IPS DF 19.7 (cell line): ENCODE measurements at places on chromosomes 7 and 10.
A peak's percentile ranks its signal among the peaks of the same experiment; 100 is the strongest.

DNA sequence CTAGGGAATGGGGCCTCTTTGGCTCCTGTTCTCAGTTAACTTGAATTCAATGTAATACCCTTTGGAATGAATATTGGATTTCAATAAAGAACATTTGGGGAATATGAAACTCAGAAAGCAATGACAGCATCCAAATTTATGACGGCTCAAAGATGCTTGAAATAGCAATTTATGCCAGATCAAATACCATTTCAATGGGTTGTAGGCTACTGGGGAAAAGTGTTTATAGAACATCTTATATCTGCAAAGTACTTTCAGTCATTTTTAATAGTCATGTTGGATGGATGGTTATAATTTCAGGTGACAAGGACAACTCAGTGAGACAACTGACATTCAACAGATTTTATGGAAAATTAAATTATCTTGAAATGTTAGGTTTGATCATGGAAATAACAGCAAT is 772.7 kb downstream of the PHTF2 start:
- DNase-seq = no peak

DNA sequence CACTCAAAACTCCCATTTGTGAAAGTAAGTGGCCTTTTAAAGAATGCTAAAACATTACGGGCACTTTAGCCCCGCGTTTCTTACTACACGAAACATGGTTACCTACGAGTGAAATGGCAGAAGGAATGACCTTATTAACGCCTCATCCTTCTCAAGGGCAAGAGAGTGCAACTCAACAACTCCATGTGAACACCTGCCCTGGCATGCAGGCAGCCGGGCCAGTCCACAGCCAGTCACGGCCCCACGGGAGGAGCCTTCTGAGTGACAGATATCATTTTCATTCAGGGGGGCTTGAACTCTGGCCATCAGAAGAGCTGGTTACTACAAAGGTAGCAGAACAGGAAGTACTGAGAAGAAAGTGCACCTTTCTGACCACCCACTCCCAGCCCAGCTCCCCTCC is 236.1 kb downstream of the PTPRN2 start:
- DNase-seq = no peak

GRCh38 chr7:67918158-67918557 is 921.5 kb downstream of the TYW1 start:
- no peak for DNase-seq

GRCh38 chr7:3380886-3381685 is 80.0 kb downstream of the SDK1 start:
- no peak for DNase-seq

- no peak for DNase-seq
Observed at GRCh38 chr7:92997152-92997551, 120.6 kb downstream of the SAMD9 start.

DNA sequence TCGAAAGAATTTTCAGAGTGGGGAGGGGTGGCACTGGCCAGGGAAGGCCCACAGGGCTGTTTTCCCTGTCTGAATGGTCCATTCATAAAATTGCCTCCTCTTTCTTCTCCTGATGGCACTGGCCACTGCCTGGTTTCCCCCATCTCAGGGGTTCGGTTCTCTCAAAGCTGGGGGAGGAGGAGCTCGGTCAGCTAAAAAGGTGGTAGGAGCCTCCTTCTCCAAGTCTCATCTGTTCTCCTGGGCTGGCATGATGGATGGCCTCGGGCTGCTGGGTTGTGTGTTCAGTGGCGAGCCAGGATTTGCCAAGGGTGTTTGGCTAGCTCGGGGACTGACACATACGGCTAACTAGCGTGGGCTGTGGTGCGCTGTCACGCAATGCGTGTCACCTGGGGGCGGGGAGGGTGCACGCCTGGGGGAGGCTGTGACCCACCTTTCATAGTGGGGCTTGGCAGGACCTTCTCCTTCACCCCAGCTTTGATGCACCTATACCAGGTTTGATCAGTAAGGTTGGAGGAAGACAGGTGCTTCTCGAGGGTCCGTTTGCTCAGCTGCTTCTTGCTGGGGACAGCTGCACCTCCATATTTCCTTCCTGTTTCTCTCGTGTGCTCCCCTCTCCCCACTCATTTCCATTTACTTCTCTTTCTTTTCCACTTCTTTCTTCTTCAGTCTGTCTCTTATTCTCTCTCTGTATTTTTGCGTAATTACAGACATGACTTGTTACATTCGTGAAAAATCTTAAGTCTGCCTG is 36.3 kb downstream of the RBM20 start:
- DNase-seq = no peak

DNA sequence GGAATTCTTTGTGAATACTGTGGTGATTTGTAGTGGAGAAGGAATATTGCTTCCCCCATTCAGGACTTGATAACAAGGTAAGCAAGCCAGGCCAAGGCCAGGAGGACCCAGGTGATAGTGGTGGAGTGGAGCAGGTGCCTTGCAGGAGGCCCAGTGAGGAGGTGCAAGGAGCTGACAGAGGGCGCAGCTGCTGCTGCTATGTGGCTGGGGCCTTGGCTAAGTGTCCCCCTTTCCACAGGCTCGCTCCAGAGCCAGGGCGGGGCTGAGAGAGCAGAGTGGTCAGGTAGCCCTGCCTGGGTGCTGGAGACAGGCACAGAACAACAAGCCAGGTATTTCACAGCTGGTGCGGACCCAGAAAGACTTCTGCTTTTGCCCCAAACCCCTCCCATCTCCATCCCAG is 162.9 kb downstream of the EGFR start:
- no peak for DNase-seq

GRCh38 chr7:7329326-7329725 is 147.0 kb downstream of the C1GALT1 start:
- DNase-seq = no peak

GRCh38 chr7:117023325-117023854 is 70.1 kb downstream of the ST7 start:
- no peak for DNase-seq

GRCh38 chr10:26621889-26622711 is 75.4 kb upstream of the PDSS1 start:
- no peak for DNase-seq

DNA sequence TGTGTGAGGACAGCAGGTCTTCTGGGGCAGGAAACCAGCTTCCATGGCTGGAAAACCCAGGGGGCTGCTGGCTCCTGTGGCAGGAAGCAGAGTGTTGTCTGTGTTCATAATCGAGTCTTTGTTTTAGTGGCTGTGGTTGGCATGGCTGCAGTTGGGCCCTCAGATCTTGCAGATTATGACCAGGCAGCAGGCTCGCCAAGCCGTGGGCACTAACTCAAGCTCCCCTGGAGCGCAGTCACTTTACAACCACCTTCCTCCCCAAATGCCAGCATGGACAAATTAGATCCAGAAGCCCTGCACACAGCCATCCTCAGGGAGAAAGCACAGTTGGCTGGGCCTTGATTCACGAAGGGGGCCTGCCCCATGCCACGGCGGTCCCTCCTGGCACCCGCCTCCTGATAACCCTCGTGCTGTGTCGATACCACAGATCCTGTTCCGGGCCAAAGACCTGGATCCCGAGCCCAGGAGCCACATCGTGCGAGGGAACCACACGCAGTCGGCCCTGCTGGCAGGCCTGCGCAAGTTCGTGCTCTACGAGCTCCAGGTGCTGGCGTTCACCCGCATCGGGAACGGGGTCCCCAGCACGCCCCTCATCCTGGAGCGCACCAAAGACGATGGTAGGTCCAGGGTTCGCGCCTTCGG is 552.5 kb upstream of the FOXK1 start:
- DNase-seq = no peak

- DNase-seq = no peak
Observed at GRCh38 chr10:12922117-12922900, 79.2 kb downstream of the CCDC3 start.

DNA sequence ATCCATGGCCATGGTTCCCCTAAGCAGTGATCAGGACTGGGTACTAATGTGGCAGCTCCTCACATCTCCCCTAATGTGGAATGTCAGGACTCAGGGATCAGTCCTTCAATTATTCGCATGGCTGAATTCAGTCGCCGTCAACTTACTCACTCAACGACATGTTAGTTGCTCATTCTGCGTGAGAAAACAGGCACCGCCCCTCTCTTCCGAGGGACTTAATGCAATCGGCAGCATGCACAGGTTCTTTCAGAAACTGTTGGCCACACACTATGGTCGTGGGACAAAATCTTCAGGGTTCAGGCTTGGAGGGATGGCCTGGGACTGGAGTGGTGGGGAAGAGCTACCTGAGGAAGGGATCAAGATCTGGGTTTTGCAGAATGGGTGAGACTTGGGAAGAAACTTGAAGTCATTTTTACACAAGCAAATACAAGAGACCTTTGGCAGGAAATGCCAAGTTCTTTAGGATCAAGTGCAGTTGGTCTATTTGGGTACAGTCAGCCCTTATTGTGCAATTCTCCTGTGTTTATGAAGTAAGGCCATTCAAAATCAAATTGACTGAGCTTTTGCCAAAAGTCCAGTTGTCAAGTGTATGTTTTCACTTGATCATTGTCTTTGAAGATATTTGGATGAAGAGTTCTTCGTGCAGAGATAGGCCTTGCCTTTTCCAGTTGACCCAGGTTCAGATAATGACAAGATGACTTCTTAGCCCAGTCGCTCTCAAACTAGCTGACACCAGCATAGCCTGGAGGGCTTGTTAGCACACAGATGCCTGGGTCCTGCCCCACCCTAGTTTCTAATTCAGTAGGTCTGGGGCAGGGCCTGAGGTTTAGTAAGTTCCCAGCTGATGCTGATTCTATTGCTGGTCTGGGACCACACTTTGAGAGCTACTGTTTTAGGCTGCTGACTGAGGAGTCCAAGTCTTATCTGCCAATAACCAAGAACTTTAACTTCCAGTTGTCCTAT is 48.5 kb downstream of the LRRC18 start:
- DNase-seq = no peak

- no peak for DNase-seq
Observed at GRCh38 chr10:101140950-101141615, 10.0 kb downstream of the TLX1 start.

- no peak for DNase-seq
Observed at GRCh38 chr7:67916571-67917436, 920.2 kb downstream of the TYW1 start.

DNA sequence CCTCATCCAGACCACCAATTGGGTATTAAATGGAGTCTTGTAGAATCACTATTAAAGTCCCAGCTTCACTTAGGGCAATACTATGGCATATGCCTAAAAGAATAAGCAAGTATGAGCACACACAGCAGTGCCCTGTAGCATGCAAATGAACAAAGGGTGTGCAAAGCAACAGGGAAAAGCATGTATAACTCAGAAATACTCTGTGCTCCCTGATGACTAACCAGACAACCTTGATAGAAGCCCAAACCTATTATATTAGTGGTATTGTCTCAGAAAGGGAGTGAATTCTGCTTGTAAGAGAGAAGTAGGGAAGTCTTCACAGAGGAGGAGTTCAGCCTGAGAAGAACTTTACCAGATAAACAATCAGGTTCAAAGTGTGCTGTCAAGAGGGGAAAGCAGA is 131.2 kb downstream of the DGKI start:
- no peak for DNase-seq

DNA sequence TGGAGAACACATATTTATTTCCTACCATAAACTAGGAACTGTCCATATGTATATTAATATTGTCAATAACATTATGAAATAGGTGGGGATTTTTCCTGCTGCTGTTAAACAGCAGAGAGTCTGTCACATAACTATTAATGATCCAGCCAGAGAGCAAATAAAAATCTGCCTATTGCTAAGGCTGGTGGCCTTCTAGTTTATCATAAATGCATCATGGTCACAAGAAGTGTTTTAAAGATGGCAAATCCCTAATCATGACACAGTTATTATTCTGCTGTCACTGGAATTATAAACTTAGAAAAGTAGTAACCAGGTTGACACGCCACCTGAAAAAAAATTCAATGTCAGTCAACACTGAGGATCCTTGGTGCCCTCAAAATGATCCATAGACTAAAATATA is 132.3 kb downstream of the HGF start:
- no peak for DNase-seq

DNA sequence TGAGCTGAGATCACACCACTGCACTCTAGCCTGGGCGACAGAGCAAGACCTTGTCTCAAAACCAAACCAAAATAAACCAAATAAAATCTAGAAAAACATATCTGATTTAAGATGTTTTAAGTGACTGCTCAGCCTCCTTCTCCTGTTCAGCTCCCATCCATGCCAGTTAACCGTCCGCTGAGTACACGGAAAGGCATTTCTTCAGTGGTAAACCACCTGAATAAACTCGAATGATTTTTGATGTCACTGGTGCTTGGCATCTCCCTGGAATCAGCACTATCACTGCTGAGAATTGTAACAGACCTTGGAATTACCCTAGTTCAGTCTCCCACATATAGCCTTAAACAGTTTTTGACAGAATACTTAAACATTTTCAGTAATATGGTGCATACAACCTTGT is 24.1 kb upstream of the NRCAM start:
- no peak for DNase-seq

- no peak for DNase-seq
Observed at GRCh38 chr7:44700322-44700721, 48.3 kb upstream of the ZMIZ2 start.

- DNase-seq = no peak
Observed at GRCh38 chr10:61001731-61002122, 57.7 kb upstream of the RHOBTB1 start.

- no peak for DNase-seq
Observed at GRCh38 chr7:25260862-25261494, 32.7 kb upstream of the NPVF start.

DNA sequence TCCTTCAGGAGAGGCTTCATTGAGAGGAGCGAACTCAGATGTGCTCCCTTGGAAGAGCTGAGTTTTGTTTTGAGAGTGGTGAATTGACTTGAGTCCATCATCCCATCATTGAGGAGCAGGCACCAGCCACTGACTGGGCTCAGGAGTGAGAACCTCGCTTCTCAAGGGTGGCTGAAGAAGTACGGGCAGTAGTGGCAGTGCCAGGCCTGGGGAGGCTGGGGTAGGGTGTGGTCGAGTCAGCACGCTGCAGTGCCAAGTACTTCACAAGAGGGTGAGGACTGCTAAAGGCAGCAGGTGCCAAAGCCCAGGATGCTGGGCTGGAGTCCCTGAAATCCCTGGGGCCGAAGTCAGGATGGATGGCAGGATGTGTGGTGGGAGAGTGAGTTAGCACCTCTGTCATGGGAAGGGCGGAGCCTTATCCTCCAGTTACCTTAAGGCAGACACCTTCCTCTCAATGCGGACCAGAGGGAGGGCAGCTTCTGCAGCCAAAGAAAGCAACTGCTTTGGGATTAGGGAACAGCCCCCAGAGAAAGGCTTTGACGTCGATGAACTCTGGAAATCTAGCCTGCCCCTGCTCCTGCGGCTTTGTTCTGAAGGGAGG is 210.3 kb downstream of the CAMK1D start:
- DNase-seq = no peak

DNA sequence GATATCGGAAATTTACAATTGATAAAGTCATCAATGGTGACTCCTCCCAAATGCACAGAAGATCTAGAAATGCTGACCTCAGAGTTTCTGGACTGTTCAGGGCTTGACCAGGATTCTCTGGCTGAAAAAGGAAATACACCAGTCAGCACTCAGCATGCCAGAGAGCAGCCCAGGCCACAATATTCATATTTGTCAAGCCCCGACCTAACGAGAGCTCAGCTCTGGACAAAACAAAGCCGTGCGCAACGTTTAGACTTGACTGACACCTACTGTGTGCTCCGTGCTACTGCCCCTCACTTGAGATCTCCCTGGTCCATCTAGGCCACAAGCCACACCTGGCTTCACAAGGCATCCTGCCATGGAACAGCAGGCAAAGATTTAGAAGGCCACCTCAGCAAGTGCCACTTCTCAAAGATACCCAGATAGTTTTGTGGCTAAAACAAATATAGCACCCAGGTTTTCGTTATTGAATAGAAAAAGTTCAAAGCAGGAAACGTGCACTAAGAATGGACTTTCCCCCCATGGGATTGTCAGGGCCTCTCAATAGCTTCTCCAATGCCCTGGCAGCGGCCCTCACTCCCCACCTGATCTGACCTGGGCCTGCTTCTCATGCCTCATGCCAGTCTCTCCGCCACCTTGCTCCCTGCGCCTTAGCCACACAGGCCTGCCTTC is 218.3 kb downstream of the FAM107B start:
- peak; percentile 30 for DNase-seq
